Activated naive CD4-positive, alpha-beta T cell treated with anti-CD3 and anti-CD28 coated beads, Interleukin-2, amount 50 U/mL, for 72 hours (primary cell): ENCODE measurements at places on chromosomes 3 and 15.
A peak's percentile ranks its signal among the peaks of the same experiment; 100 is the strongest.

DNA sequence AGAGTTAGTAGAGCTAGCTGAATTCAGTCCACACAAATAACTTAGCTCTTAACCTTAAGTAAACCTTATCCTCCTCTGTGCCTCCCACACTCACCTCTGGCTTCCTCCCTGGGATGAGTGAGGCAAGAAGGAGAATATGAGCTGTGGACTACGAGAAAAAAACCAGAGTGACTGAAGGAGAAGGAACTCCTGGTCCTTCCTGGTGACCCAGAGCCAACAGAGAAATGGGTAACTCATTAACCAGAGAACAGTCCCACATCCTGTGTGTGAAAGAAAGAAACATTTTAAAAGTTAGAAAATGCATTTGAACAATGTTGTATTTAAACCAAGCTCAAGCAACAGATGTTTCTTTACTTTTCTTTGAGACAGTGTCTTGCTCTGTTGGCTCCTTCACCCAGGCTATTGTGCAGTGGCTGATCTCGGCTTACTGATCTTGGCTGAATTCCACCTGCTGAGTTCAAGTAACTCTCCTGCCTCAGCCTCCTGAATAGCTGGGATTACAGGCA is 27.5 kb upstream of the FAM81A start:
- DNase-seq = no peak

GRCh38 chr3:72738752-72739530 is 109.3 kb downstream of the SHQ1 start:
- DNase-seq = peak; percentile 72

- DNase-seq = no peak
Measured at GRCh38 chr3:155196131-155197021, 97.1 kb downstream of the STRIT1 start.

DNA sequence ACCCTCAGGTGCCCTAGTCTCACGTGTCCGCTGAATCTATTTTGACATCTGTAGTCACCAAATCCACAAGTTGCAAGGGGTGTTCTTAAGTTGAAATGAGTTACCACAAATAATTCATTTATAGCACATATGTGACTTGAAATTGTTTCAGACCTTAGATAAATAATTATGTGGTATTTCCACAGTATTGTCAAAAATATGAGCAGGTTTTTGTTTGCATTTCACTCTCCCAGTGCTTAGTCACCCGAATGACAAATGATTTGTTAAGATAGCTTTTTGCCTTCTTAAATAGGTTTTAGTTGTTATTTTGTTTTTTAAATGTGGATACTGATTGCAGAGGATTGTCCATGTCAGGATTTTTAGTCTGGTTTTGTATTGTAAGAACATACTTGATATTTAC is 2.6 kb downstream of the MFSD1 start:
- DNase-seq = no peak

DNA sequence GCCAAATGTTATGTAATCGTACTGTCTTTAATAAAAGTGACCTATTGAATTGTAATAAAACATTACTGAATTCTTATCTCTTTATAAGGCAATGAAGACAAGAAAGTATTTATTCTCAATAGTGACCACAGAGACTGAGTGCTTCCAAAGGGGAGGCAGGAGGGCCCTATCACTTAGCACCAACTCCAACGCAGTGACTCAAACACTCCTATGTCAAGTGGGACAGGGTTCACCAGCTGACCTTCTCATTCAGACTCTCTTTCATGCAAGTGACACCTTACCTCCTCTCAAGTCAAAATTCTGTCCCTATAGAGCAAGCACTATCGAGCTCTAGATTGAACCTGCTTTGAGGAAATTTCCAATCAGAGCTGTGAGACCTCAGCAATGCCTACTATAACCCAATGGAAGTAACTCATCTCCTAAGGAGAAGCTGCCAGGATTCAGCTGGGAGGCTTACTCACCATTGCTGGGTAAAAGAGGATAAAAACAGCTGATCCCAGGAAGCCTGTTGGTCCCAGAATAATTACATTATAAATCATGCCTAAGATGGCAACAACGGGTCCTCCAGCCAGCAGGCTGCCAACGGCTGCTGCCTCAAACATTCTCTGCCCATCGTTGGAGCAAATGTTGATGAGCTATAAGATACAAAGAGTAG is 35.6 kb downstream of the ABCC5 start:
- no peak for DNase-seq

DNA sequence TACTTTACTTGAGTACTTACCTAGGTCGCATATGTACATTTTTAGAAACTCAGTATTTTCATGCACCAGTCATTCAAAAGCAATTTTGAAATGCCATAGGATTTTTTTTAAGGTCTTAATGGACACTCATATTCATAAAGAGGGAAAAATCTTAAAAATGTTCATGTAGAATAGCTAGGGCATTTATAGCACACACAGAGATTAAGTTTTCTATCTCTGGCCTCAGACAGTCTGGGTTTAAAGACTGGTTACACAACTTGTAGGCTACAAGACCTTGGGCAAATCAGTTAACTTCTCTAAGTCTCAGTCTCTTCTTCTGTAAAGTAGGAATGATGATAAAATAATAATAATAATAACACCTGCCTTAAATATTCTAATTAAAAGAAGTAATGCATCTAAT is 48.5 kb upstream of the UBP1 start:
- DNase-seq = no peak

DNA sequence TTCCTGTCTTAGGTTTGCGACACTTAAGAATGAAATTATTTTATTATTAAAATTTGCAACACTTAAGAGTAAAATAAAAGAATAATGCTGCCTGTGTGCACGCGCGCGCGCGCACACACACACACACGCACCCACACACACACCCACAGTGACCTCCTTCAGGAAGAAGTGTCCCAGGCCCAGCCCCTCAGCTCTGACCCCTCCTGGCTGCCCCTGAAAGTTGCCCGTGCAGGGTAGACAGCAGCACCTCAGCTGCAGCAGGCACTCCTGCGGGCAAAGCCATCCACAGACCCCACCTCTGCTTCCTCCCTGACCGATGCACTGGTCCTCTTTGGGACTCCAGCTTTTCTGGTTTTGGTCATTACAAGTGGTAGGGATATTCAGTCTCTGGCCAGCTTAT is 478.2 kb downstream of the NTRK3 start:
- no peak for DNase-seq

- no peak for DNase-seq
Measured at GRCh38 chr15:101204739-101205535, 46.9 kb downstream of the CHSY1 start.

DNA sequence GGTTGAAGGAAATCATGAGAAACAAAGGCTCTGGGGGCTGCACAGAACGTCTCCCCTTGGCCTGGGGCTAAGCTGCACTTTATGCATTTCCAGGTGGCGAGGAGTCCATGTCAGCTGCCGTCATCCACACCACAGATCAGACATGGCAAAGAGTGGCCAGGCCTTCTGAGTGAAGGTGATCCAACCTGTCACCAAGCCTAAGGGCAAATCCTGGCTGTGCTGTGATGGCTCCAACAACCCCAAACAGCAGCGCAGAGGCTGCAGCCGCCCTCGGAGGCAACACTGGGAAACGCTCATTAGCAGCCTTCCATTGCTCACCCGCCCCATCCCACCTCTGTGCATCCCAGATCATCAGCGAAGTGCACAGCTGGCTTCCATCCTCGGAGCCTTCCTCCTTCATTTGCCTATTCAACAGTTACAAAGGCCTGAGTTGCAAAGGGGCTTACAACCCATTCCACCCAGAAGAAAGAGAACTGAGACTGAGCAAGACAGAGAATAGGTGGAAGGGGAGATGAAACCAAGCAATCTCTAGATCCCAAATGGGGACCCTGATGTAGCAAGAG is 55.7 kb downstream of the SRGAP3 start:
- no peak for DNase-seq

DNA sequence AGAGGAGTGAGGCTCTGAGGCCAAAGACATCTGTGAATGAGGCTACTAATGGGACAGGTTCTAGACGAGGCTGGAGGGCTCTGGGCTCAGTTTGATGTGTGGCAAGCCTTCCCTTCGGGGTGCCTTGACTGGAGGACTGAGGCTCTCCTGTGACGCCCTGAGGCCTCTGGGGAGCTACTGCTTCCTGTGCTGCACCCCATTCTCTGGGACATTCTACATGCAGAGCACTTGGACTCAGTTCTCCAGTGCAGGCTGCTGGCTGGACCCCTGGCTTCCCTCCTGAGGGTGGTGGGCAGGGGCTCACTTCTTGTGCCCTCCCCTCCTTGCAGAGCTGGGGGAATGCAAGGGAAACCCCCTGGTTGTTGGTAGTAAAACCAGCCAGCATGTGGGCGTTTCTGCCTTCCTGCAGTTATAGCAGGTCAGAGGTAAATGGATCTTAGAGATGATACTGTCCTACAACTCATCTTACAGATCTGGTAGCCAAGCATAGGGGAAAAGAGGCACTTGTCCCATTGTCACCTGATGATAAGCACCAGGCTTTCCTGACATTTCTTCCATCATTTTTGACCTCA is 133.3 kb downstream of the CHDH start:
- DNase-seq = no peak

DNA sequence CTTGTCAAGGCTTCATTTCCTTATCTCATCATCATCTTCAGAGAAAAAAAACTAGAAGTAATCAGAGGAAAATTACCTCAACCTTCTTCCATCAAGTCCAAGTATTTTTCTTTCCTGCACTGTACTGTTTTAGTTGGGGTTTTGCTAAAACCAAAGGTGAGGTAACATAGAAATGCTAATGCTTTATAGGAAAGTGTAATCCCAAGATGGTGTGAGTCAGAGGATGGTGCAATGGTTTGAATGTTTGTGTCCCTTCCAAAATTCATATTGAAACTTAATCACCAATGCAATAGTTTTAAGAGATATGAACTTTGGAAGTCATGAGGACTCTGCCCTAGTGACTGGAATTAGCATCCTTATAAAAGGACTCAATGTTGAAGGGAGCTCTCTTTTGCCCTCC is 79.5 kb downstream of the KBTBD8 start:
- no peak for DNase-seq

GRCh38 chr3:184733181-184733580 is 21.3 kb upstream of the MAGEF1 start:
- DNase-seq = no peak

GRCh38 chr3:21801631-21802030 is 50.6 kb upstream of the ZNF385D start:
- DNase-seq = no peak

DNA sequence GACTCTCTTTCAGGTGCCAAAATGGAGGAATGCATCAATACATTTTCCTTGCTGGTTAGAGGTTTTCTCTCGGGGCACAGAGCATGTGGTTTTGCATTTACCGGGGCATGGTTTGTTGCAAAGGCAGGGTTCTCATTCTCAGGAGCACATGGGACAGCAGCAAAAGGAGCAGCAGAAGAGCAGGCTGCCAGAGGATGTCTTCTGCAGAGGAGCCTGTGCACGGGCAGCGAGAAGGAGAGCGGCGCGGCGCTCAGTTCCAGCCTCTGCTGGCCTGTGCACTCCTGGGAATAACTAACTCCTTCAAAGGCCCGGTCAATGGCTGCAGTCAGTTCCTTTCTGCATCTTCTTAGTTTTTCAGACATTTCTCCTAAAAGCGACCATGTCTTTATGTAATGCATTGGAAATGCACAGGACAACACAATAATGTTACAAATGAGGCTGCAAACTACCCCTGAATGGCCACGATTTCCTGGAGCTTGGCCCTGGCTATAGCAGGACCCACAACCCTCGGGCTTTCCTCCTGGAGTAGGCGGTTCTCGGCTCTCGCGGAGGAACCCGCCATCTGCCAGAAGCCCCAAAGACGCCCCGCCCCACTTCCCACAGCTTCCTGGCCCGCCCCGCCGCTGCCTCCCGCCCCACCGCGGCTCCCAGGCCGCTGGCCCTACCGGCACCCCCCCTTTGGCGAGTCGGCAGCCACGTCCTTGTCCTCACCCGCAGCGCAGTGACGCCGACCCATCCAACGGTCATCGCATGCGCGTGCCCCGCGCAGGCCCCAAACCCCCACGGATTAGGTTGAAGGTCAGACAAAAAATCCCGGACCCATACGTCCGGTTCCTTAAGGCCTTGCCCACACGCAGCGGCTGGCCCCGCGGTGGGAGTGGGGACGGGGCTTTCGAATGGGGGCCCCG is at the start of gene C3orf62:
TSS of gene C3orf62 (minus strand) at position 758 of the 908 bp plus-strand sequence. CDS start at position 398, 360 bp downstream.
- peak; percentile 84 for DNase-seq

GRCh38 chr3:185737740-185738680 is 86.8 kb downstream of the IGF2BP2 start:
- no peak for DNase-seq

GRCh38 chr3:76436894-76437293 is 603.0 kb upstream of the ROBO2 start:
- no peak for DNase-seq

DNA sequence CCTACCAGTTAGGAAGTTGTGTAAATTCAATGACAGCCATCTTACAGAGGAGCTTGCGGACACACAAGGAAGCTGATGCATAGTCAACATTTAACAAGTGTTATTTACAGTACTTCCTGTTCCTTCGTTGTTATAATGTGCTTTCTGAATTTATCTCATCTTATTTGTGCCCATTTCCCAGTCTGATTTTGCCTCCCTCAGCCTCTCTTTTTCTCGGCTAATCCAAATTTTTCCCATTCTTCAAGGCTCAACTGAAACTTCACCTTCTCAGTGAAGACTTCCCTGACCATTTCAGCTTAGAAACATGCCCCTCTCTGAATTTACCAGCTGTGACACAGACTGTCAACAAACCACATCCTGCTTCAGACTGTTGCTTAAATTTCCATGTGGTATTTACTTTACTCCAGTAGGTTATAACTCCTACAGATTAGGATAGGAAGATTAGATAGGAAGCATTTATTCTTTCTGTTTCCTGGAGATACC is 55.7 kb upstream of the CP start:
- no peak for DNase-seq

DNA sequence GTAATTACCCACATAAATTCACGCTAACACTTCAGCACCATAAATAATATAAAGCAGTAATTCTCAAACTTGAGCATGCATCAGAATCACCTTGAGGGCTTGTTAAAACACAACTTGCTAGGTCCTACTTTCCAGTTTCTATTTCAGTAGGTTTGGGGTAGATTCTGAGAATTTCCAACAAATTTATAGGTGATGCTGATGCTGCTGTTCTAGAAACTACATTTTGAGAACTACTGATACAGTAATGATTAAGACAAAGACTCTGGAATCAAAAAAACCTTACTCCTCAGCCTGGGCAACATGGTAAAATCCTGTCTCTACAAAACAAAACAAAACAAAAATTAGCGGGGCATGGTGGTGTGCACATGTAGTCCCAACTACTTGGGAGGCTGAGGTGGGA is 18.8 kb downstream of the TMEM39A start:
- DNase-seq = no peak

GRCh38 chr3:107235193-107235927 is 141.9 kb upstream of the CCDC54 start:
- DNase-seq = no peak

- no peak for DNase-seq
Measured at GRCh38 chr3:171470714-171471227, 10.6 kb upstream of the TNIK start.
